GM12878 (cell line): ENCODE measurements at places on chromosomes 4 and X.

DNA sequence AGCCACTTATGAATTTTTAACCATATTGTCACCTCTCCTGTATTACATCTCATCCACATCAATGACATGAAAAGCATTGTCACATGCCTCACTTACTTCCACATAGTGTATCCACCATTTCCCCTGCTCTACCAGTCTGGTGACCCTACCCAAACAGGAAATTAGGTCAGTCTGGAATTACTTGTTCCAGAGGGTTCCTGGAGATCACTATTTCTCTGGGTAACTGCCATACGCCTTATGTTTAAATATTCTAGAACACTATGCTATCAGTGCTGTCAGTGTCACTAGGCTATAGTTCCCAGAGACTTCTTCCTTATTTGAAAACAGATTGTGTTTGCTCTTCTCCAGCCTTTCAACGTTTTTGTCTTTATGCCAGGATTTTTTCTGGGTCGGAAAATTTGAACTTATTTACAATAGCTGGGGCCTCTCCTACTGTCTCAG is 15.0 kb downstream of the SRPX2 start:
- DNase-seq, result no peak

- DNase-seq, result no peak
Measured at GRCh38 chrX:152942077-152942442, 44.2 kb downstream of the ZNF185 start.

- DNase-seq, result no peak
Measured at GRCh38 chrX:130623518-130623917, 221.7 kb downstream of the RBMX2 start.

GRCh38 chr4:110480031-110480549 is 4.1 kb downstream of the ENPEP start:
- DNase-seq, result no peak
